ENCODE measurements at places on chromosomes 2 and 18.
A peak's percentile ranks its signal among the peaks of the same experiment; 100 is the strongest.

DNA sequence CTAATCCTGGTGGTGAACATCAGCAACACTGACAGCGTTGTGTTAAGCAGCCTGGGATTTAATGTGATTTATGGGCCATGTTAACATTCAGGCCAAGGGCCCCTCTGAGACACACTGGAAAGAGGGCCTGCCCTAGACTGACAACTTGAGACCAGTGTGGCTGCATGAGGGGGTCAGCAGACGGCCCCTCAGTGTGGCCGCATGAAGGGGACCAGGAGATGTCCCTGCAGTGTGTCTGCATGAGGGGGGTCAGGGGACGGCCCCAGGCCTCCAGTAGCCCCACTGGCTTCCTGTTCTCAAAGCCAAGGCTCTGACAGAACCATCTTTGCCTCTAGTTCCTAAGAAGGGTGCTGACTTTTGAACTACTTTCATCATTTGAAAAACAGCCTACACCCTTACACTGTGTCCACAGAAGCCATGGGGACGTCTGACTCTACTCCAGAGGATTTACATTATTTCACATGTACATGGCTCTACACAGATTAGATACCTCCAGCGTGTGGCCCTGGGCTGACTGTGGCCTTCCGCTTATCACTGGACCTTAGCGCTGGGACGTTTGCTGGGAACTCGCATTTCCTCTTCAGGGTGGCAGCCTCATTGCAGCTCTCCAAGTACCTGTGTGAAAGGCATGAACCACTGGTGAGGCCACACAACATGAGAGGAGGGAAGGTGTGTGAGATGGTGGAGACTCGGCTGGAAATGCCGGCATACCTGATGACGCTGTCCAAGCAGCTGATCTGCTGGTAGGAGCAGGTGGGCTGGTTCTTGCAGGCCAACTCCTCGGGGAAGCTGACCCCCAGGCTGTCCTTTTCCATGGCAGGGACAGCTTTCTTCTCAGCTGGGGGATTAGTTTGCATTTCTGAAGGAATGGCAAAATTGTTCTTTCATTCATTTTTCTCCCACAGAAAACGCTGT is 18.2 kb upstream of the HES6 start:
- no peak for DNase-seq

- DNase-seq, result no peak
Measured at GRCh38 chr2:195330513-195330956, 326.5 kb upstream of the SLC39A10 start.

- peak; percentile 15 for DNase-seq
Measured at GRCh38 chr2:46461709-46462171, 17.6 kb upstream of the TMEM247 start.

DNA sequence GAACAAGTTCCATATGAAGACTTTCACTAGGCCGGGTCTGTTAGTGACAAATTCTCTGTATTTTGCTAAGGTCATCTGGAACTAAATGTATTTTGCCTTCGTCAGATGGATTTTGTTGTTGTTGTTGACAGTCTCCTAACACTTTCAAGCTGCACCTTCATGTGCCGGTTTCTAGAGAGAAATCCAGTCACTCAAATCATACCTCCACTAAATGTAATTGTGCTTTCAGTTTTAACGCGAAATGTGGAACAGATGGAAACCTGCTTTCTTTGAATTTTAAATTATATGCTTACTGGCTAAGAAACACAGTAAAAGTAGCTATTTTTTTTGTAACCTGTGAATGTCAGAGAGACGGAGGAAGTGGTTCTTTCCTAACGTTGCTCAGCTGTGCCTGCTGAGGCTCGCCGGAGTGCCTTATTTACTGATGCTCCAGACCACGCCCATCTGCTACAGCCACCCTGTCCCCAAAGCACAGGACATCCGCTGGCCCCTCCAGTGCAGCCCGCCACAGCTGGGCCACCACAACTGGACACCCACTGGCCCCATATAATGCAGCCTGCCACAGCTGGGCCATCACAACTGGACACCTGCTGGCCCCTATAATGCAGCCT is 134.7 kb downstream of the PXDN start:
- no peak for DNase-seq

DNA sequence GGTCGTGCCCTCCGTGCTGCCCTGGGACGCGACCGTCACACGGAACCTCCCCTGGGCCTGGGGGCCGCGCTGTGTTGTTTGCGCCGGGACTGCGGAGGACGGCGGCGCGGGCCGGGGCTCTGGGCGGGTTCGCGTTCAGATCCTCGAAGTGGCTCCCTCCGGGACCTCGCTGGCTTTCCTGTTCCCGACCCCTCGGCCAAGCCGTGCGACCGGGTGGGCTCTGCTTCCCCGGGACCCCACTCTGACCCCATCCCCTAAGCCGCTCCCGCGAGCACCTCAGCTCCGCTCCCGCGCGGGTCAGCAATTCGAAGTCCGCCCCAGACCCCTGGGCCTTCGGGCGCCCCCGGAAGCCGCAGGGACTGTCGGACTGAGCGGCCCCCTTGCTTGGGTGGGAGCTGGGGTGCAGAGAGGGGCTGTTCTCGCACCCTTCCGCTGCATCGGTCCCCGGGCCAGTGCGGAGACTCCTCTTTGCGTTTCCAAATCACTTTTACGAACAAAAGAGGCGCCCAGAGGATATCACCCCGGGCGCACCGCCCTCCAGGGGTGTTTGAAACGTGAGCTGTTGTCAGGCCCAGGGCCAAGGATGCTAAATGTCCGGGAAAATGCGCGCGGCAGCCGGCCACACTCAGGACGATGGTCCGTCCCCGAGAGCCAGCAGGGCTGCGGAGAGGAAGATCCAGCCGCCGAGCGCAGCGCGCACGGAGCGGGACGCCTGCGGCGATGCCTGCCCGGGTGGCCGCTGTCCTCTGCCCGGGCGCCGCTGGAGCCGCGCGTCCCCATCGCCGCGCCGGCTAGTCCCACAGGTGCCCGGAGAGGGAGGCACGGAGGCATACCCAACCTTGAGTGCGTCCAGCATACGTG is 73.5 kb downstream of the ZCCHC2 start:
- no peak for DNase-seq

DNA sequence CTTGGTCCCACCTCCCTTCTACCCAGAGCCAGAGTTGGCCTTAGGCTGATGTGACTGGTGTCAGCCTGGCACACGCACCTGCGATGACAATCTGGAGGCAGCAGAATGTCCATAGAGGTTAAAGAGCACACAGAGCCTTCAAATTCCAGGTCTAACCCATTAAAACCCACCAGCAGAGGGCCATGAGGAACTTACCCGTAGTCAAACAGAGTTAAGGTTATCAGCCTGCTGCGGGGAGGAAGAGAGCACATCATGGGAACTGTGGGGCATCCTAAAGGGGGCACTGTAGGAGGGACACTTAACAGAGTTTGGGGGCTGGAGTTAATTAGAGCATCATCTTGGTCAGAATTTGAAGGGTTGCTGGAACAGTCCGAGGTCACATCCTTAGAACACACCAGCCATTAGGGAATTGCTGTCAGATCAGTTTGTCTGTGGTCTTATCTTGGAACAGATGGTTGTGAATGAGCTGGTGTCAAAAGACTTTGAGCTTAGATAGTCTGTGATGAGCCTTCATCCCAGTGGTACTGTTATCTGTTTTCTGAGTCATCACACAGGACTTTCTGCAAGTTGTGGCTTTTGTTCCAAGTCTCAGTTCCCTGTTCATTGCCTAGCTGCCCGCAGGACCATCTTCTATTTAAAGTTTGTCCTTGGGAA is 248.6 kb downstream of the LOXHD1 start:
- DNase-seq, result no peak

- no peak for DNase-seq
Measured at GRCh38 chr2:20044778-20045177, 6.7 kb downstream of the LAPTM4A start.

DNA sequence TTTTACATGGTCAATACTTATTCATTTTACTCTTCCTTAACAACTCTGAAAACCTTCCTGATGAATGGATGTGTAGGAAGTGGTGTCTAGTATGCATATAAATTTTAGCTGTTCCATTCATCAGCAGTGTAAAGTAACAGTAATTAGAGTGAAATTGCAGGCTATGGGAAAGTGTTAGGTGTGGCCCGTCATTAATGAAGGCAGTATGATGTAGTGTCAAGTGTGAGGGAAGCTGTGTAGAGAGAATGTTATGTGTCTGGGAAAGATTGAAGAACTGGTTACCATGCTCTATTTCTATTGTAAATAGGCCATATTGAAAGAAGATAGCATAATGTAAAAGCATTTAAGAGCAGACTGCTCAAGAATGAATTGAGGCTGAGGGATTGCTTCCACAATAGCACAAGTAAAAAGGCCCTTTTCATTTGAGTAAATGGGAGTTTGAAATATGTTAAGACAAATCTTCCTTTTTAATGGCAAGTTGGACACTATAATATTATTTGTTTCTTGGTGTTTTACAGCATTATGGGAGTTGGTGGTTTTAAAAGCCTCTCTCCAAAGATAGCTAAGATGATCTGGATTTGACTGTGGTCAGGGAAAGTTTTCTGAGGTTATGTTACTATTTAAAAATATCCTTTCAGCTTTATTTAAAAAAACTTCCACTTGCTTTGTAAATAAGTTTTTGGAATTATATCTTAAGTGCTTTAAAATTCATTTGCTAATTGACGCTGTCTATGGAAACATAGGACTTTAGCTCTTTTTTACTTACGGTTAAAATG is 401.0 kb upstream of the ZEB2 start:
- no peak for DNase-seq

- DNase-seq, result no peak
Measured at GRCh38 chr2:47676261-47676926, 106.6 kb upstream of the MSH6 start.

- DNase-seq, result no peak
Measured at GRCh38 chr18:30982285-30982992, 60.1 kb downstream of the DSC3 start.
